ENCODE measurements at places on chromosomes 6 and 20. TPM values are rescaled to one million over a fixed set of nuclear protein-coding genes. Genes with fewer than 3 reads are reported as not detected.

ASIP gene
- not detected for total RNA-seq

SYCP2L gene
- 0.36 TPM for total RNA-seq

ELOVL4 gene
- 6.8 TPM for total RNA-seq

- DNase-seq: no peak
- no peaks in the 10 kb centered on the region for H3K27me3 ChIP-seq
- H3K36me3 ChIP-seq: no peaks in the 10 kb centered on the region
Observed at GRCh38 chr6:14975471-14975817, 270.4 kb upstream of the JARID2 start.

DNA sequence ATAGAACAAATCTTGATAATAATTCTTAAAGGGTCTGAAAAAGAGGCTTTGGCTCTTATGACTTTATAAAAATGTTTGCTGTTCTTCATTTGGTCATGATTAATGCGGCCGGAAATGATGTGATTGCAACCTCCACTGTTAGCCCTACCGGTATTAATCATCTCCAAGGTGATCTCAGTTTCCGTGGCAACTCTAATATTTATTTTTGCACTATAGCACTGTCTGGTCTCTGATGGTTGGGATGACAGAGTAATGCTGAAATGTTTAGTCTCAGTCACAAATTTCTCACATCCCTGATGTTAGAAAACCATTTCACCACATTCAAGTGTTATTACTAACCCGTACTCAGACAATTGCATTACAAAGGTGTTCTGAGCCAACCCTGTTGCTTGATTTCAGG lies 87.4 kb downstream of the TMEM200A start:
- H3K4me3 ChIP-seq: no peak overlapping the region
- H3K27me3 ChIP-seq: no peaks in the 10 kb centered on the region
- DNase-seq: peak; percentile 46
- no peaks in the 10 kb centered on the region for H3K36me3 ChIP-seq
- no peaks in the 10 kb centered on the region for H3K4me1 ChIP-seq

- H3K27ac ChIP-seq: no peak overlapping the region
- no peaks in the 10 kb centered on the region for H3K4me1 ChIP-seq
- no peak for DNase-seq
Observed at GRCh38 chr20:11832851-11833250, 84.8 kb upstream of the BTBD3 start.

All from osteoblast (primary cell).